ENCODE measurements at places on chromosomes 2 and 18.

- no peak for DNase-seq
Observed at GRCh38 chr18:53952700-53953099, 271.8 kb downstream of the MBD2 start.

- no peak for DNase-seq
Observed at GRCh38 chr2:36469710-36470109, 114.1 kb downstream of the CRIM1 start.

GRCh38 chr18:35376742-35377695 is at the start of gene ZNF396:
Gene ZNF396 (minus strand): TSS chr18:35377337. CDS start chr18:35374292, 3,045 bp downstream.
- DNase-seq = peak; percentile 89

GRCh38 chr2:160428405-160428763 is 65.2 kb downstream of the RBMS1 start:
- no peak for DNase-seq

DNA sequence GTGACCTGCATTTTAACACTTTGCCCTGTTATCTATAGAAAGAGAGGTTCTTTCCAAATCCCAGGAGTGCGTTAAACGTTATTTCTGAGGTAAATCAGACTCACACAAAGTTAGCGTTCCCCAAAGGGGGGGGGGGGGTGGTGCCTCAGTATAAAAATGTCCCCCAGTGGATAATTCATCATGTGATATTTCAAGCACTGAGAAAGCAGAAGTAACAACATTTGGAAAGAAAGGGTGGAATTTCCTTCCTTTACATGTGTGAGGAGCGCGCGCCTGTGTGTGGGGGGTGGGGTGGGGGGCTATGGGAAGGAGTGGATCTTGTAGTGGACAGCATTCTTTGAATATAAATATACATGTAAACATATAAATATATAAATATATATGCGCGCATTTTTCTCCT is 630.9 kb downstream of the NYAP2 start:
- DNase-seq = no peak

DNA sequence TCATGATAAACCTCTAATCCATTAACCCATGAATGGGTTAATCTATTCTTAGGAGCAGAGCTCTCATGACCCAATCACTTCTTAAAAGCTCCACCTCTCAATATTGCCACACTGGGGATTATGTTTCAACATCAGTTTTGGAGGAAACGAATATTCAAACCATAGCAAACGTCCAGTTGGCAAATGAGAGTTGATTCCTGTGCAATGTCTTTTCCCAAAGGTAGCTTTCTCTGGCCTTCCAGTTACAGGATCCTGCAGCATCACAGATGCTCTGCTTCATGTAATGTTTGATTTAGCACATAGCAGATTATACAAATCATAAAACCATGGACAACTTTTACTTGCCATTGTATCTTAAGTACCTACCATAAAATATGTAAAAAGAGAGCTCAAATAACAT is 481.0 kb downstream of the TNS1 start:
- no peak for DNase-seq

DNA sequence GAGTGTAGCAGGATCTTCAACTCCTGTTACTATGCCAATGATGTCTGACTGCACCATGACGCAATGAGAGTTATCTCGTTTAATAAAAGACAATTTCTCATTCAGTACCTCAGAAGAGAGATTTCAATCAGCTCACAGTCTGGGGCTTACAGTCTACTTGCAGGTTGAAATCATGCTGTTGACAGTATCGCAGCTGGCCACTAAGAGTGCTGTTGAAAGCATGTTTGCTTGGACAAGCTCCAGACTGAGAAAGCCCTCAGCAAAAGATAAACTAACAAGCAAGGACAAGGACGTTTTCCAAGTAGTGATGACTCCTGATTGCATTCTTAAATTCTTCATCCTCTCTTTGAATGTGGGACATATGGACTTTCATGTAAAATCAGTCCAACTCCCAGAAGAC is 145.2 kb upstream of the SYT4 start:
- DNase-seq = no peak
